Cardiac muscle cell (in vitro differentiated cells and primary cell): ENCODE measurements at places on chromosomes 1 and 21. TPM values are rescaled to one million over a fixed set of nuclear protein-coding genes. Genes with fewer than 3 reads are reported as not detected.

The IQCC gene
- 1.4 and 2.0 TPM in 2 replicates for total RNA-seq

DNA sequence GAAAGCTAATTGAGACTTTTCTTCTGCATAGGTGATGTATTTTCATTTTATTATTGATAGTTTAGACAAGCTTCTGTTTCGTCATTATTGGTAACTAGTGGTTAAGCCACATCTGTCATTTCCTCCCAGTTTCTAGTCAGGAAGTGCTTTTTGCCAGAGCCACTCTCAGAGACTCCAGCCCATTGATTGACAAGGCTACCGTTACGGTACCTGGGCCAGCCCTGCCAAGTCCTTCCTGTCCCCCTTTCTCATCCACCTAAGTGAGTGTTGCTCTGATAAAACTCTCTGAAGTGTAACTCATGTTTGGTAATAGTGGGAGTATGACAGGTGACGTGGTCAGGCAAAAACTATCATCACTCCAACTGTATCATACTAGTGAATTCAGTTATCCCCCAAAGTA lies 29.6 kb upstream of the AGL start:
- DNase-seq, result no peak
- H3K27me3 ChIP-seq, result no peaks in the 10 kb centered on the region
- H3K4me1 ChIP-seq, result no peaks in the 10 kb centered on the region
- H3K36me3 ChIP-seq, result no peaks in the 10 kb centered on the region
- no peak overlapping the region for H3K27ac ChIP-seq

The C1orf174 gene
- 20.3 and 22.2 TPM in 2 replicates for total RNA-seq

DNA sequence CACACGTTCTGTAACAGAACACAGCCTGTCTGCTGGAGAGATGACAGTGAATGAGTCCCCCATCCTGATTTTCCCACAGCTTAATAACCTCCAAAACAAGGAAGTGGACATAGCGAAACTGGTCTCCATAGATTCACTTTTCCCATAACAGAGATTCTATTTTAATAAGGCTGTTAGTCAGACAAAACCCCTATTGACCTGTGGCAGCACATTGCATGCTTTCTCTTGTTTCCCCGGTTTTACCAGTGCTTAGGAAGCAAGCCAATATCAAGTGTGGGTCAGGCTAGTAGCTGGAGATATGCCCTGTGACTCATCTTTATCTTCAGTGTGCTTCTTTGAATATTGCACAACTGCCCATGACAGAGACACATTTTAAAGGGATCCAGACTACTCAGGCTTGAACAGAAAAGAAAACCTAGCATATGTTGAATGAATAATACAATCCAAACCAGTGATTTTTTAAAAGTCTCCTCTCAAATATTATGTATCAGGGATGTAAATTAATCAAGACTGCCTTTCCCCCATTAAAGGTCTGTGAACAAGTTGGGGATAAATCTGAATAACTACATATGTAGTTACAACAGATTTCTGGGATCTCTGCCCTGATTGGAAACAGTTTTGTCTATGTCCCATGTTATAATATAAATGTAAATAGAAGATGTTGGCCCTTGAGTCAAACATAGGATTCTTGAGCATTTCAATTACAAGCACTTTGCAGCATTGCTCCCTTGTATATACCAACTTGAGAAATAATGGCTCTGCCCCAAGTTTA lies 11.9 kb upstream of the CLDN8 start:
- no peaks in the 10 kb centered on the region for H3K4me1 ChIP-seq
- no peak overlapping the region for H3K4me3 ChIP-seq
- no peak overlapping the region for H3K27ac ChIP-seq
- no peaks in the 10 kb centered on the region for H3K27me3 ChIP-seq
- peak; percentile 98 for DNase-seq

DNA sequence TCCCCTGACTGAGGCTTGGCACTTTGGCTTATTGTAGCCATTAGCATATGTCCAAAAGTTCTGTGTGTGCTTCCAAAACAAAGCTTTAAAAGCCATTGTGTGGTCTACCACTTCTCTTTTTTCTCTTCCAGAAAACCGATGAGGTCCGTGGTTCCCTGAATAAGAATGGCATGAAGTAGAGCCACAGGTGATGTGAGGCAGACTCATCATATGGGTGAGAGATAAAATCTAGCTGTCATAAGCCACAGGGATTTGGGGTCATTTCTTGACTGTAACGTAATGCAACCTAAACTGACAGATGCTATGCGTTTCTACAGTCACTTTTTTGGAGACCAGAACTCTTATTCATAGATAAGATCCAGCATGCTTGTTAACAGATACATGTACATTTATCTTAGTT lies 7.0 kb upstream of the GREM2 start:
- H3K4me1 ChIP-seq, result no peaks in the 10 kb centered on the region
- H3K27me3 ChIP-seq, result no peaks in the 10 kb centered on the region
- DNase-seq, result no peak
- H3K36me3 ChIP-seq, result no peaks in the 10 kb centered on the region
- no peak overlapping the region for H3K27ac ChIP-seq

DNA sequence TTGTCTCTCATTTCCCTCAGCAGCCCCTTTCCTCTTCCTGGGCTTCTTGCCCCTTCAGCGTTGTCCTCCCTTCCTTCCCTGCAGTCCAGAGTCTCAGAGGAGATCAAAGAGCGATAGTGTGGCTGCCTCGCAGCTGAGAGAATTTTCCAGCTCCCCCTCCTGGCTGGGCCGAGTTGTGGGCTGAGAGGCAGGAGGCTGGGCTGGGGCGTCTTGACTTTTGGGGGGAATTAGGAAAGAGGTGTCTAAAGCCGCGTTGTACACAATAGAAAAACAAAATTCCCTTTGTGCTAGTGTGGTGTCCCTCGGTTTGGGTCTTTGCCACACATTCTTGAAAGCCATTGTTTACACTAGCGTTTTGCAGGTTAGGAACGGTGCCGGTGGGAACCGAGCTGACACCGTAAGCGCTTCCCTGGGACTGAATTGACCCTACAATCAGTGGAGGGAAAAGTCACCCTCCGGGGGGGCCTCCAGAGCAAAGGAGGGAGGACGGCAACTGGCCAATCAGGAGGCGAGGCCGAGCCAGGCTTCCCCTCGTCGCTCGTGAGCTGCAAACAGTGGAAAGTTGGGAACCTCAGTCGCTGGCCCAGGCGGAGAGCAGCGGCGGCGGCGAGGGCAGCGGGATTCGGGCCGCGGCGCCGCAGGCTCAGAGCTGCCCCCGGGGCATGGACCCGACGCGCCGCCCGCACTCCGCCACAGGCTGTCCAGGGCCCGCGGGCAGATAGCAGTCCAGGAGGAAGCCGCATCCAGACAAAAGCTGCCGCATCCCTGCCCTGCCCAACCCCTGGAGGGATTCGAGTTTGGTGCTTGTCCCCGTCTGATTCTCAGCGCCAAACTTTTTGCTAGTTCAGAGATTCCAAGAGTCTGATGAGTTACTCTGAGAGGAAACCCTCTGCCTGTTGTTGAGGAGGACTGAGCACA lies at the start of gene HMCN1:
Gene HMCN1, plus strand, starts transcription at position 574 of the 918 bp plus-strand sequence. CDS start 389 bp downstream, outside the sequence.
- H3K36me3 ChIP-seq, result no peaks in the 10 kb centered on the region
- H3K27me3 ChIP-seq, result no peaks in the 10 kb centered on the region
- H3K4me3 ChIP-seq, result peak within 1 kb of the TSS; percentile 52
- peak; percentile 83 for DNase-seq
- peak within 1 kb of the TSS; percentile 76 for H3K27ac ChIP-seq

- H3K4me3 ChIP-seq, result no peak overlapping the region
- DNase-seq, result no peak
- no peak overlapping the region for H3K27ac ChIP-seq
- H3K36me3 ChIP-seq, result no peaks in the 10 kb centered on the region
- H3K4me1 ChIP-seq, result no peaks in the 10 kb centered on the region
- H3K27me3 ChIP-seq, result no peaks in the 10 kb centered on the region
Measured at GRCh38 chr21:46079352-46080170, 18.4 kb upstream of the COL6A2 start.

DNA sequence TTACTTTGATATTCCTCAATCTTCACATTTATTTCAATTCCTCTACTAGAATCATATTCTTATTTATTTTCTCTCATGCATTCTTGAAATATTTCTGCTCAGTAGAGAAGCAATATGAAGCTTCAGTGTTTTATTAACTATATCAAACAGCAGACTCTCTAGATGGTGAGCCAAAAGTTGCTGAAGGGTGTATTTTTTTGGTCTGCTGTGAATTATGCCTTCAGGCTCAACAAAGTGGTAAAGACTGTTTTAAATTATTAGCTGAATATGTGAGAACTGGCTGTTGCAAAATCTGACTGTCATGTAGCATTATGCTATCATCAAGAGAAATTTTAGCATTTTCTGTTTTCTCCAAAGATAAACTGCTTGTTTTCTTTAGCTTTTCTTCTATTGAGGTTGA lies 24.9 kb upstream of the CDC42BPA start:
- H3K4me3 ChIP-seq, result no peak overlapping the region
- no peaks in the 10 kb centered on the region for H3K36me3 ChIP-seq
- DNase-seq, result no peak

The TMEM79 gene
- 2.6 and 4.0 TPM in 2 replicates for total RNA-seq

The WNT3A gene
- not detected in 2 replicates for total RNA-seq

GRCh38 chr21:15433091-15433490 lies 296.7 kb upstream of the USP25 start:
- no peaks in the 10 kb centered on the region for H3K36me3 ChIP-seq
- no peak overlapping the region for H3K4me3 ChIP-seq
- H3K27me3 ChIP-seq, result no peaks in the 10 kb centered on the region
- no peaks in the 10 kb centered on the region for H3K4me1 ChIP-seq

DNA sequence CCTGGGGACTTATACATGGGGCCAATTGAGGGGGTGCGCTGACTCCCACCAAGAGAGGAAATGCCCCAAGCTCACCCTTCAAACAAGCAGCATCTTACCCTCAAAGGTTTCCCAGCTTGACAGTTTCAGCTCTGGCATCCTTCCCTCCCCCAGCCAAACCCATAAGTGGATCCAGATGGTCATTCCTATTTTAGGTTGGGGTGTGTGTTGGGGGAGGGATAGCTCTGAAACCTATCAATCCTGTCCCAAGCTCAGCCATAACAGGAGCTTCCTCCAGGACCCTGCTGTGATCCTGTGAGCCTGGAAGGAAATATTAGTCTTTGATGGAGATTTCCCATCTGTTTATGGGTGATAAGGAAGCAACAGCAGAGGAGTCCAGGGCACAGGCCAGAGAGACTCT lies 3.4 kb upstream of the TMEM222 start:
- peaks cover 19% of the 10 kb centered on the region for H3K4me1 ChIP-seq
- no peak overlapping the region for H3K4me3 ChIP-seq
- H3K27ac ChIP-seq, result peak overlapping the region; percentile 91
- no peaks in the 10 kb centered on the region for H3K36me3 ChIP-seq

The OR10R2 gene
- total RNA-seq, result not detected in 2 replicates

GRCh38 chr1:12407050-12407961 lies 177.5 kb downstream of the VPS13D start:
- H3K27ac ChIP-seq, result peak overlapping the region; percentile 91
- H3K27me3 ChIP-seq, result no peaks in the 10 kb centered on the region
- H3K36me3 ChIP-seq, result no peaks in the 10 kb centered on the region
- peaks cover 59% of the 10 kb centered on the region for H3K4me1 ChIP-seq
- DNase-seq, result peak; percentile 82

- H3K4me1 ChIP-seq, result no peaks in the 10 kb centered on the region
- H3K27me3 ChIP-seq, result no peaks in the 10 kb centered on the region
- H3K36me3 ChIP-seq, result no peaks in the 10 kb centered on the region
- H3K27ac ChIP-seq, result no peak overlapping the region
Measured at GRCh38 chr1:84386716-84387479, 11.4 kb upstream of the DNASE2B start.

- peak overlapping the region; percentile 10 for H3K4me3 ChIP-seq
- no peak for DNase-seq
- no peaks in the 10 kb centered on the region for H3K36me3 ChIP-seq
- peaks cover 8% of the 10 kb centered on the region for H3K4me1 ChIP-seq
- no peak overlapping the region for H3K27ac ChIP-seq
Measured at GRCh38 chr1:110083866-110084226, 13.4 kb upstream of the ALX3 start.

DNA sequence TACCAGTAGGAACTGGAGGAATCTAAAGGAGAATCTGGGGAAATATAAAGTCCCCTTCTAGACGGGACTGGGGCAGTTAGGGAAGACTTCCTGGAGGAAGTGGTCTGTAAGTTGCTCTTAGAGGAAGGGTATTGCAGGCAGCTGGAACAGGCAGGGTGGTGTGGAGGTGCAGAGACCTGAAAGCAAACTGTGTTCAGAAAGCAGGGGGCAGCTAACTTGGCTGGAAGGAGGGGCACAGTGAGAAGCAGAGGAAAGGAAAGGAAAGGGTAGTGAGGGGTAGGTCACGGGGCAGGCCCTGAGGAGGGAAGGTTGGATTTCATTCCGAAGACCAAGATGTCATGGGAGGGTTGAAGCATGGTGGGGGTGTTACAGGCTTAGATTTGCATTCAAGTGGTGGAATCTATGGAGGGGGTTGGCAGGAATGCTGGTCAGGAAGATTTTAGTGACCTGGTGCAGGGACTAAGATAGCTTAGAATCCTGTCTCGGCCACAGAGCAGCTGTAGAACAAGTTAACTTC lies 240.7 kb downstream of the FOXD2 start:
- no peaks in the 10 kb centered on the region for H3K27me3 ChIP-seq
- no peak overlapping the region for H3K27ac ChIP-seq
- H3K4me1 ChIP-seq, result peaks cover 5% of the 10 kb centered on the region
- DNase-seq, result no peak

GRCh38 chr1:109252893-109253802 lies 3.8 kb downstream of the CELSR2 start:
- H3K27me3 ChIP-seq, result peaks cover 14% of the 10 kb centered on the region
- H3K4me3 ChIP-seq, result no peak overlapping the region
- no peaks in the 10 kb centered on the region for H3K36me3 ChIP-seq
- DNase-seq, result no peak

The ARMH1 gene
- total RNA-seq, result 2.4 and 5.7 TPM in 2 replicates

DNA sequence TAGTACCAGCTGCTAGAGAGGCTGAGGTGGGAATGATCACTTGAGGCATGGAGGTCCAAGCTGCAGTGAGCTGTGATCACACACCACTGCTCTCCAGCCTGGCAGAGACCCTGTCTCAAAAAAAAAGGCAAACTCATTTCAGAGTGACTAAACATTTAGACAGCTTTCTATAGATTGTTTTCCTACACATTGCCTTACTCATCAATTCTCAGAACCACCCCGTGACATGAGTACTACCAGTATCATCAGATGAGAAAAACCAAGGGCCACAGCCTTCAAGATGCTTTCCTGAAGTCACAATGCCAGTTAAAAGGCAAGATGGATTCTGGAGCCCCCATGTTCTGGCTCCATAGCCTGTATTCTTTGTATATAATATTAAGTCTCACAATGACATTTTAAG lies 22.4 kb upstream of the SMPDL3B start:
- no peak overlapping the region for H3K4me3 ChIP-seq
- H3K4me1 ChIP-seq, result no peaks in the 10 kb centered on the region
- peaks cover 24% of the 10 kb centered on the region for H3K36me3 ChIP-seq
- H3K27ac ChIP-seq, result no peak overlapping the region
- peaks cover 5% of the 10 kb centered on the region for H3K27me3 ChIP-seq

The C4BPA gene
- not detected in 2 replicates for total RNA-seq

The CELA2A gene
- not detected in 2 replicates for total RNA-seq

DNA sequence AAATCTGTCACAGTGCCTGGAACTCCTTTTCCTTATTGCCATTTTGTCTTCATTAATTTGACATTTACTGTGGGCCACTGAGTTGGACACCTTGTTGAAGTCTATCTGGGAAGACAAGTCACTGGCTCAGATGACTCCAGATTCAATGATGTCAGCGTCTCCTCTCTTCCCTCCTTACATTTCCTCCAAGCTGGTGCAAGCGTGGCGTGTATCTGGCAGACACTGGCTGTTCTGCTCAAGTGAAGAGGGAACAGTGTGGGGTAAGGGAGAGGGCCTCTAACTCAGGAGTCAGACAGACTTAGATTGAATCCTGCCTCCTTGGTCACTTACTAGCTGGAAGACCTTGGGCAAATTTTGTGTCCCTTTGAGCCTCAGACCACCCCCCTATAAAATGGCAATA lies 8.7 kb upstream of the ZNF691 start:
- no peaks in the 10 kb centered on the region for H3K27me3 ChIP-seq
- no peak overlapping the region for H3K4me3 ChIP-seq
- no peak for DNase-seq
- H3K36me3 ChIP-seq, result peaks cover 3% of the 10 kb centered on the region
